ENCODE measurements at places on chromosomes 6 and 20. TPM values are rescaled to one million over a fixed set of nuclear protein-coding genes. Genes with fewer than 3 reads are reported as not detected.

The PRL gene
- polyA plus RNA-seq, result not detected

DNA sequence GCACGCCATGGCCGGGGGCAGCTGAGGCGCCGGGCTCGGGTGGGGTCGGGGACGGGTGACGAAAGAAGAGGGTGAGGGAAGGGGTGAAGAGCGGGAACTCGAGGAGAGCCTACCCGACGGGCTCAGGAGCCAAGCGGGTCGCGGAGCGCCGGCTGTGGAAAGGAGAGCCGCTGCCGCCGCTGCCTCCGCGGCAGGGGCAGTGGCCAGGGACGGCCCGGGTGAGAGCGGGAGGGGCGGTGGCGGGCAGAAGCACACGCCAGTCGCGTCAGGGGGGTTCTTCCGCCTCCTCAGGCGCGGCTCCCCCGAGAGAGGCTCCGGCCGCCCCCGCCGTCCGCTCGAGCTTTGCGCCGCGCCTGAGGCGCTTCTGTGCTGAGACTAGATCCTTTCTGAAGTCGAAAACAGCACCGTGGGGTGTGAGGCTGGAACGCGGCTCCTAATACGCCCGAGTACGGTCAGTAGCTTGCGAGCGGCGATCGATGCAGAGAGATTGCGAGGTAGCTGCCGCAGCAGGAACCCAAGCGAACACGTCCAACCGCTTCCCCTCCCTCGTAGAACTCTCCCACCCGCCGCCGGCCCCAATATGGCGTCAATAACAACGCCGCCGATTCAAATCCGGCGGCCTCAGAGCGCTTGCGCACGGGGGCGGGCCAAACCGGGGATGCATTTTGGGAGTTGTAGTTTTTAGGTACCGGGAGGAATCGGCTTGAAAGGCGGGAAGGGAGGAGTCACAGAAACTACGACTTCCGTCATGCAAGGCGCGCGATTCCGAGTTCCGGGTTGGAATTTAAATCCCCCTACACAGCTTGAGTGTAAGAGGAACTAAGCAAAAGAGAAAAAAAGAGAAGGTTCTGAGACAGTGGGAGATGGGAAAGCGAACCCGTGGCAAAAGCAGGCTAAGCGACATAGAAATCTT, at the start of gene AKIRIN2:
TSS of gene AKIRIN2 (minus strand) at position 558 of the 913 bp plus-strand sequence. CDS start at position 9, 549 bp downstream.
- H3K27me3 ChIP-seq, result no peaks in the 10 kb centered on the region
- H3K27ac ChIP-seq, result peak within 1 kb of the TSS; percentile 100
- H3K4me1 ChIP-seq, result peaks cover 36% of the 10 kb centered on the region

The MTO1 gene
- 26.4 TPM for polyA plus RNA-seq

The SLC17A3 gene
- 0.11 TPM for polyA plus RNA-seq

DNA sequence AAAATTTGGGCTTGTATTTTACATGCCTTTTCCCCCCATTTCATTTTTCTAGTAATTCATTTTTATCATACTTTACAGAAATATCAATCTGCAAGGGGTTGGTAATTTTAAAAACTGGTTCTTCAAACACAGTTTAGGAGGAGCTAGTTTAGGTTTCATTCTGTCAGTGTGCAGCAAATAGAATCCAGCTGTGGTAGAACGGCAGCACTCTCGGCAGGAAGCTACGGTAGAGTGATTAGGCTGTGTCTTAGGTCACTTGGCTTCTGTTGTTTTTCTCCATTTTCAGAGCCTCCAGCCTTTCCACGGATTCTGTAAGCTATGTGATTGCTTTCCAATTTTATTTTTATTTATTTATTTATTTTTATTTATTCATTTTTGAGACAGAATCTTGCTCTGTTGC, 32.7 kb downstream of the TLDC2 start:
- no peak for DNase-seq
- no peak overlapping the region for H3K4me3 ChIP-seq
- no peaks in the 10 kb centered on the region for H3K4me1 ChIP-seq
- no peak overlapping the region for H3K27ac ChIP-seq
- H3K27me3 ChIP-seq, result no peaks in the 10 kb centered on the region

DNA sequence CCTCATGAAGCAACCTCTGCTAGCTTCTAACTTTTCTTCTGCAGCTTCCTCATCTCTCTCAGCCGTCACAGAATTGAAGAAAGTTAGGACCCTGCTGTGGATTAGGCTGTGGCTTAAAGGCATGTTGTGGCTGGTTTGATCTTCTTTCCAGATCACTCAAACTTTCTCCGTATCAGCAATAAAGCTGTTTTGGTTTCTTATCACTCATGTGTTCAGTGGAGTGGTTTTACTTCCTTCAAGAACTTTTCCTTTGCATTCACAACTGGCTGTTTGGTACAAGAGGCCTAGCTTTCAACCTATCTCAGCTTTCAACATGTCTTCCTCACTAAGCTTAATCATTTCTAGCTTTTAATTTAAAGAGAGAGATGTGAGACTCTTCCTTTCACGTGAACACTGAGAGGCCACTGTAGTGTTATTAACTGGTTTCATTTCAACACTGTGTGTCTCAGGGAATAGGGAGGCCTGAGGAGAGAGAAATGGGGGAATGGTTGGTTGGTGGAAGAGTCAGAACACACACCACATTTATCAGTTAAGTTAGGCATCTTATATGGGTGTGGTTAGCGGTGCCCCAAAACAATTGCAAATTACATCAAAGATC, 17.2 kb downstream of the ZSCAN23 start:
- H3K4me3 ChIP-seq, result no peak overlapping the region
- H3K36me3 ChIP-seq, result no peaks in the 10 kb centered on the region
- no peaks in the 10 kb centered on the region for H3K27me3 ChIP-seq
- no peaks in the 10 kb centered on the region for H3K4me1 ChIP-seq

GRCh38 chr20:42218621-42219374, 600.6 kb upstream of the CHD6 start:
- no peak overlapping the region for H3K4me3 ChIP-seq
- no peak for DNase-seq
- no peaks in the 10 kb centered on the region for H3K36me3 ChIP-seq
- H3K4me1 ChIP-seq, result no peaks in the 10 kb centered on the region

The KIAA0408 gene
- polyA plus RNA-seq, result 1.1 TPM

GRCh38 chr20:45154183-45154582, 20.5 kb upstream of the PI3 start:
- no peak for DNase-seq
- H3K27ac ChIP-seq, result no peak overlapping the region
- no peak overlapping the region for H3K4me3 ChIP-seq
- no peaks in the 10 kb centered on the region for H3K36me3 ChIP-seq

- no peaks in the 10 kb centered on the region for H3K36me3 ChIP-seq
- H3K4me1 ChIP-seq, result no peaks in the 10 kb centered on the region
- no peaks in the 10 kb centered on the region for H3K27me3 ChIP-seq
- H3K27ac ChIP-seq, result no peak overlapping the region
- no peak for DNase-seq
- no peak overlapping the region for H3K4me3 ChIP-seq
Observed at GRCh38 chr6:103183831-103184411, 1675.8 kb downstream of the HACE1 start.

GRCh38 chr20:50595988-50596693, 86.0 kb downstream of the PTPN1 start:
- no peak overlapping the region for H3K4me3 ChIP-seq
- H3K4me1 ChIP-seq, result peaks cover 55% of the 10 kb centered on the region
- H3K36me3 ChIP-seq, result peaks cover 11% of the 10 kb centered on the region
- H3K27me3 ChIP-seq, result peaks cover 42% of the 10 kb centered on the region
- no peak for DNase-seq

- no peak for DNase-seq
- H3K4me3 ChIP-seq, result no peak overlapping the region
- no peaks in the 10 kb centered on the region for H3K36me3 ChIP-seq
- no peak overlapping the region for H3K27ac ChIP-seq
- peaks cover 26% of the 10 kb centered on the region for H3K27me3 ChIP-seq
- H3K4me1 ChIP-seq, result peaks cover 8% of the 10 kb centered on the region
Observed at GRCh38 chr6:28220257-28221133, 4.6 kb upstream of the ZSCAN9 start.

DNA sequence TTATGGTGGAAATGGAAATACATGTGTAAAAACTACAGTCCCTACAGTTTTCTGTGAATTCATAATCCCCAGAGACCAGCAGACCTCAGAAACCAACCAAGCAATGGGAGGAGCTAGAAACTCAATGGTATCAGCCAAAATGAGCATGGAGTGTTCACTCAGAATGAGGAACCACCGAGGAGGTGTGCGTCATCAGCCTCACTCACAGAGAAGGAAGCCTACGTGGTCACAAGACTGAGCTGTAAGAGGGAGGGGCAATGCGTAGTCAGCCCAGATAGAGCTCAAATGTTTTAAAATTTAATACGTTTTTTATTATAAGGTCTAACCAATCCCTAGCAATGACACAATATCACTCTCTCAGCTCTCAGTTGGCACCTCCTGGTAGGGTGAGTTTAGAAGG, 17.4 kb downstream of the MYLK4 start:
- DNase-seq, result peak; percentile 90
- no peak overlapping the region for H3K27ac ChIP-seq
- H3K27me3 ChIP-seq, result no peaks in the 10 kb centered on the region

DNA sequence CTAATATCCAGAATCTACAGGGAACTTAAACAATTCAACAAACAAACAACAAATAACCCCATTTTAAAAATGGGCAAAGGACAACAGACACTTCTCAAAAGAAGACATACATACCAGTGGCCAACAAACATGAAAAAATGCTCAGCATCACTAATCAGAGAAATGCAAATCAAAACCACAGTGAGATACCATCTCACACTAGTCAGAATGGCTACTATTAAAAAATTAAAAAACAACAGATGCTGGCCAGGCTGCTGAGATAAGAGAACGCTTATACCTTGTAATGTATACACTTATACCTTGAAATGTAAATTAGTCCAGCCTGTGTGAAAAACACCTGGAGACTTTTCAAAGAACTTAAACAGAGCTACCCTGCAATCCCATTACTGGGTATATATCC, 166.8 kb downstream of the IBTK start:
- no peak overlapping the region for H3K4me3 ChIP-seq
- H3K4me1 ChIP-seq, result no peaks in the 10 kb centered on the region
- H3K36me3 ChIP-seq, result no peaks in the 10 kb centered on the region
- no peak for DNase-seq

DNA sequence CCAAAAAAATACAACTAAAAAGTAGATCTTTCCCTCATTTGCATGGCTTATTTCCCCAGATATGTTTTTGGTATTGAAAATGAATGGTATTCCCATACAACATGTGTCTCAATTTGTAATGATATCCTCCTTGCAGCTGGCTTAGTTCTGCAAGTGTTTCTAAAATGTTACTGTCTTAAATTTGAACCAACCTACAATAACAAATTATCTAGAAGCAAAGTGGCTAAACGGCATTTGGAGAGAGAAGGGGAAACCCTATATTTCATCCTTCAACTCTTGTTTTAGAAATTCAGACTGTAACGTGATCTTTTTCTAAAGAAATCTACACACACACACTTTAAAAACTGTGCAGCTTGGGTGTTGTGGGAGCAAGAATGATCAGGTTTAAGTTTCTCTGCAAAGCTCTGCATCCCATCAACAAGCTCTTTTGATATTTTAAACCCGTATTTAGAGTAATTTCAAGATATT, 153.0 kb downstream of the SOBP start:
- H3K27me3 ChIP-seq, result no peaks in the 10 kb centered on the region
- no peak overlapping the region for H3K27ac ChIP-seq
- H3K4me1 ChIP-seq, result peaks cover 25% of the 10 kb centered on the region
- DNase-seq, result no peak
- no peak overlapping the region for H3K4me3 ChIP-seq

The COL9A1 gene
- 0.06 TPM for polyA plus RNA-seq

- H3K36me3 ChIP-seq, result no peaks in the 10 kb centered on the region
- H3K27ac ChIP-seq, result no peak overlapping the region
- H3K4me3 ChIP-seq, result no peak overlapping the region
- no peaks in the 10 kb centered on the region for H3K4me1 ChIP-seq
Observed at GRCh38 chr6:15985379-15985959, 143.4 kb upstream of the MYLIP start.

The CCN2 gene
- polyA plus RNA-seq, result 74.2 TPM

GRCh38 chr6:155291291-155291690, 23.0 kb downstream of the TFB1M start:
- DNase-seq, result no peak
- H3K4me1 ChIP-seq, result no peaks in the 10 kb centered on the region
- H3K36me3 ChIP-seq, result no peaks in the 10 kb centered on the region
- H3K27me3 ChIP-seq, result no peaks in the 10 kb centered on the region
- no peak overlapping the region for H3K27ac ChIP-seq

DNA sequence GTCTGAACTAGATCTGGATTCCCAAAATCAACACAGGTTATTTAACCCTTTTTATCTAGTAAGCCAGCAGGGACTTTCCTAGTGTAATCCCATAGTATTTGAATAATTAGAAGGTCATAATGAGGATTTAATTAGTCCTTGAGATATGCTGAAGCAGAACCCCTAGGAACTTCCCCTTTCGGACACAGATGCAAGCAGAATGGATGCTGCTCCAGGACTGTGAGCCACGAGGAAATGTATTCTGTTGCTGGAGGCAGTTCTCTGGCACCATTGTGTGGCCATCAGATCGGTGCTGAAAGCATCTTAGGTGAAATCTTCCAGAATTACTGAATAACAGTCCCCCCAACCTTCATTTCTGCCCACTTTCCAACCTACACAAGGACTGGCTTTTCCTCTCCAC, 206.9 kb downstream of the TMEM242 start:
- no peak for DNase-seq
- H3K27ac ChIP-seq, result no peak overlapping the region
- no peaks in the 10 kb centered on the region for H3K4me1 ChIP-seq

The TGM3 gene
- polyA plus RNA-seq, result 0.33 TPM

GRCh38 chr20:6492271-6493055, 275.0 kb upstream of the BMP2 start:
- no peak overlapping the region for H3K4me3 ChIP-seq
- no peak overlapping the region for H3K27ac ChIP-seq

The LY6G5C gene
- 4.3 TPM for polyA plus RNA-seq

- no peaks in the 10 kb centered on the region for H3K27me3 ChIP-seq
- no peak for DNase-seq
Observed at GRCh38 chr20:38092260-38092857, 58.8 kb downstream of the RPRD1B start.

The FOXS1 gene
- 2.8 TPM for polyA plus RNA-seq

DNA sequence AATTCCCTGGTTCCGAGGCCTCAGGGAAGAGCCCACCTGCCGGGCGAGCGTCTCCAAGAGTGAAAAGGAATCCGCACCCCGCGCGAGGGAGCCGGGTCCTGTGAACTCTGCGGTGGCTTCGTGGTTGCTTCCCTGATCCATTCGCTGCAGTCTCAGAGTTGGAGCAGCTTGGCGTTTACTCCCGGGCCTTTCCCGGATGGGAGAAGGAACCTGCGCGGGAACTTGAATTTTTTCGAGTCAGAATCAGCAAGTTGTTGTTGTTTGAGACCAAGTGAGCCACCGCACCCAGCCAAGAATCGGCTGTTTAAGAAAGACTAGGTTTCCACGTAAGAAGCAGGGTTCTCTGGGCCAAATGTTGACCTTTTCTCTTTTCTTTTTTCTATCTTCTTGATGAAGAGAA, 12.9 kb downstream of the PRSS16 start:
- no peak overlapping the region for H3K27ac ChIP-seq
- H3K27me3 ChIP-seq, result peaks cover 29% of the 10 kb centered on the region
- H3K4me1 ChIP-seq, result no peaks in the 10 kb centered on the region
- no peak overlapping the region for H3K4me3 ChIP-seq
- H3K36me3 ChIP-seq, result no peaks in the 10 kb centered on the region

The ULBP3 gene
- polyA plus RNA-seq, result 0.15 TPM

GRCh38 chr6:119322034-119322433, 27.5 kb downstream of the MAN1A1 start:
- DNase-seq, result no peak
